ENCODE measurements at places on chromosomes 11 and 22. TPM values are rescaled to one million over a fixed set of nuclear protein-coding genes. Genes with fewer than 3 reads are reported as not detected.

The DDTL gene
- total RNA-seq: 1.1 TPM

The XKR3 gene
- not detected for total RNA-seq

The GSTT2 gene
- total RNA-seq: 0.22 TPM

The APOA4 gene
- not detected for total RNA-seq

The ABTB2 gene
- 12.5 TPM for total RNA-seq

The ADAMTS8 gene
- total RNA-seq: under 0.01 TPM

The CHEK2 gene
- total RNA-seq: 13.7 TPM

The CCDC90B gene
- 55.1 TPM for total RNA-seq

The SYT7 gene
- total RNA-seq: 9.7 TPM

The SORL1 gene
- 1.6 TPM for total RNA-seq

The CD3G gene
- total RNA-seq: not detected

The SYNGR1 gene
- total RNA-seq: 2.3 TPM

The FGF19 gene
- total RNA-seq: not detected

The RAB36 gene
- 7.4 TPM for total RNA-seq

The OR8D4 gene
- total RNA-seq: not detected

The GUCD1 gene
- total RNA-seq: 199 TPM

The TNNT3 gene
- not detected for total RNA-seq

The SAAL1 gene
- total RNA-seq: 6.6 TPM

The CD248 gene
- total RNA-seq: 123 TPM

The CRACR2B gene
- 0.66 TPM for total RNA-seq

The KRTAP5-11 gene
- not detected for total RNA-seq

The OR4A16 gene
- total RNA-seq: not detected

The PARVG gene
- total RNA-seq: not detected

The C11orf42 gene
- total RNA-seq: not detected

The GANAB gene
- 365 TPM for total RNA-seq

The NEFH gene
- 0.22 TPM for total RNA-seq

The PRCP gene
- 22.8 TPM for total RNA-seq

The IL18 gene
- 2.9 TPM for total RNA-seq

The HSPB2 gene
- not detected for total RNA-seq

The DEPDC7 gene
- total RNA-seq: 16.8 TPM

The MUC5B gene
- not detected for total RNA-seq

The TRPM5 gene
- total RNA-seq: not detected

The P2RX6 gene
- 7.2 TPM for total RNA-seq

The ENDOD1 gene
- total RNA-seq: 55.3 TPM

The ZDHHC5 gene
- total RNA-seq: 77.9 TPM

The E2F8 gene
- total RNA-seq: 1.7 TPM

All from placental pericyte (primary cell).